Fibroblast of the conjunctiva (primary cell): ENCODE measurements at places on chromosomes 12 and 14.

DNA sequence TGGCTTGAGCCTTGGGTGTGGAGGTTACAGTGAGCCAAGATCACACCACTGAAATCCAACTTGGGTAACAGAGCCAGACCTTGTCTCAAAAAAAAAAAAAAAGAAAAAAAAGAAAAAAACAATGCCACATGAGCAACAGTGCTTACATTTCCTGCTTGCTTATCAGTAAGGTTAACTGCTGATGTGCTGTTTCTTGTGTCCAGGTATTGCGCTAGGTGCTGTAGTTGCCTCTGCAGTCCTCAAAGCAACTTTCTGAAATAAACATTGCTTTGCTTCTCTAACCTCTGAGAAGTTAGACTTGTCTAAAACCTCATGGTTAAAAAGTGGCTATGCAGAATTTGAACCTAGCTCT lies 24.7 kb downstream of the RNF34 start:
- no peak for DNase-seq

DNA sequence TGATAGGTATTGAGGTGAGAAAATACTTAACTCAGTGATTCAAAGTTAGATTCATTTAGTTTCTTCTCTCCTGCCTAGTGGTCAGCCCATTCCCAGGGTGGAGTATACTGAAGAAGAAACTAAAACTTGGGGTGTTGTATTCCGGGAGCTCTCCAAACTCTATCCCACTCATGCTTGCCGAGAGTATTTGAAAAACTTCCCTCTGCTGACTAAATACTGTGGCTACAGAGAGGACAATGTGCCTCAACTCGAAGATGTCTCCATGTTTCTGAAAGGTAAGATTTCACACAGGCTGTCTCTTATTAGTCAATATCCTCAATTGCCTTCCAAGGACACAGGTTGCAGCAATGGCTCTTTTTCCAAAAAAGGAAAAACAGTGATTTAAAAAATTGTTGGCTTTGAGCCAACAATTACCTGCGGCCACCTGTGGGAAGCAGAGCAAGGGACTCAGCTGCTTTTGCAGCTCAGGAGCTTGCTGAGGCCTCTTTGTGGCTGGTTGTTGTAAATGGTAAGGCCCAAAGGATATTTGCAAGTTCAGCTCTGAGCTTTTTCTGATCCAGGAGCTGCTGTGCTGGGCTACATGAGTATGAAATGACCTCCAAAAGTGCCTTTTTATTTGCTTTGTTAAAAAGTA lies 33.9 kb downstream of the TPH2 start:
- no peak for DNase-seq

DNA sequence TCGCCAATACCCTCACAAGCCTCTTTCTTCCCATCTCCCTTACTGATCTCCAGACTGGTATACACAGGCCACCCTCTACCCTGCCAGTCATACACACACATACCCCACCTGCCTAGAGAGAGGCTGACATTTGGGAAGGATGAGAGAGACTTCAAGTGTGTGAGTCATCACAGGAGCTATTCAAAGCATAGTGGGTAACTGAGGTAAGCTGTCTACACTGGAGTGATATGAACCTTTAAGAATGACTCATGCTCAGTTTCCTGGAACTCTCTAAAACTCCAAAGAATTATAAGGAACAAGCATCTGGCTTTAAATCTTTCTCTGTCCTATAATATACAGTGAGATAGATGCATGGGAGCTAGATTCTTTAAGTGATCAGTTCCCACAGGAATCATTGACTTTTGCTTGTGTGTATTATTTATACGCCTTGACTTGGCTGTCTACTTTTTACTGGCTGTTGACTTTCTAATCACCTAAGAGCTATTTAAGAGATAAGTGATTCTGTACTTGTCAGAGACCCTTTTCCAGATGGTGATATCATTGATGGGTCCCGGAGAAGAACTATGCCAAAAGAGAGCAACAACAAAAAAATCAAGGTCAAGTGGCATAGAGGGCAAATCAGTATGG lies 5.8 kb downstream of the IGF1 start:
- DNase-seq, result no peak

DNA sequence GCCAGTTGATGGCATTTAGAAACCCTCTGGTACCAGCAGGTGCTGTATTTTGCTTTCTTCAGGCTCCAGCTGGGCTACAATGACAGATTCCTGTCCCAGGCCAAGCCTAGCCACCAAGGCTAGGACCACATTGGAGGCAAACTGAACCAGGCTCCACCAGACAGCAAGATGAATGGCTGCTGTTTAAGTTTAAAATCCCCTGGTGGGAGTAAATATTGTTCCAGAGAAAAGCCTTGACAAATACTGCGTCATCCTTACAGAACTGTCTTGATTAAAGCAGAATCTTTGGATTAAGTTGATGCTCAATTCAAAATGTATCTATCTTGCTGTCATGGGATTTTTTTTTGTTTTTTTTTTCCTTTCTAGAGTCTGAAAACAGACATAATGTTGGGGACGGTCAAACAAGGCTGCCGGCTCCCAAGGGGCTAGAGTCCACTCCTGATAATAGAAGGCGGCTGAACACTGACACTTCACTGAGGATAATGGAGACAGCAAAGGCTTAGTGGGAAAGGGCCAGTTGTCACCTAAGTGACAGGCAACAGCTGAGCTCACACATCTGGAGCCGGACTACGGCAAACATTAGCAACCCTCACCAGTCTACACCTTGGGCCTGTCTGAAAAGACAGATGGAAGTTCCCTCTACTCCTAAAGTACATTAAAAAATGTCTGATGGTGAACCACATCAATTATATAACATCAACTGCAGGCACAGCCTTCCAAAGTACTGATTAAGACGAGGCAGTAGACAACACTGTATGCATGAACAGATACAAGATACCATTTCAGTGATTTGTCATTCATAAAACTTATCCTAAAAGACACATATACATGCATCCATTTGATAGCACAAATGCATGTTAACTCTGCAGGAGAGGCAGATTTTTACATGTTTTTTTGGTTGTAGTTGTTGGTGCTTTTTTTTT lies 1.7 kb downstream of the PRICKLE1 start:
- no peak for DNase-seq

- DNase-seq, result peak; percentile 2
Observed at GRCh38 chr12:55072083-55072482, 52.3 kb downstream of the NEUROD4 start.

GRCh38 chr12:8069582-8069981 lies 3.4 kb upstream of the C3AR1 start:
- no peak for DNase-seq

GRCh38 chr12:98149691-98150210 lies 365.6 kb upstream of the TMPO start:
- DNase-seq, result no peak

GRCh38 chr12:817941-818600 lies 65.7 kb downstream of the WNK1 start:
- no peak for DNase-seq

- no peak for DNase-seq
Observed at GRCh38 chr12:53807322-53807860, 55.6 kb upstream of the CISTR start.
